ENCODE measurements at places on chromosomes 6 and 20.

GRCh38 chr6:154482858-154483257 is 27.6 kb downstream of the CNKSR3 start:
- no peak for DNase-seq

DNA sequence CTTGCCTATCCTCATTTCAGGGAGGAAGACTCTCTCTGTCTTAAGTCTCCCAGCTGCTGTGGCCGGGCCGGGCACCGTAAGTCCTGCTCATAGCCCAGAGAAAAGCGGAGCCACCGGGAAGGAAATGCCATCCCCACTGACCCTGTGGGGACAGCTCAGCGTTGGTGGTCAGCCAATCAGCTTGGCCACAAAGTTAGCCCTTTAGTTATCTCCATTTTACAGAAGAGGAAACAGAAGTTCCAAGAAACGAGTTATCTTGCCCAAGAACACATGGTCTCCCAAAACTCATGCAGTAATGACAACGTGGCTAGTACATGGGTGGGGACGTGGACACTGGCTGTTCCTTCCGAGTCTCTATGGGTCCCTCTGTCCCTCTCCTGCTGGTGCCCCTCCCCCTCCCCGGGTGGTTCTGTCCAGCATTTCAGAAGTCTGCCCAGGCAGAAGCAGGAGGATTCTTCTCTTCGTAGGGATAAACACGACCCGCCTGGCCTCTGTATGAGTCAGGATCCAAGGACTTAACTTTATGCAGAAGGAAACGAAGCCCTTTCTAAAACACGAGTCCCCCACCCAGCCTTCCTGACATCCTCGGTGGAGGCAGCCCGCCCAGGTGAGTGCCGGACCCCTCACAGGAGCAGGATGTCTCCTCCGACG is 273.8 kb downstream of the CDH4 start:
- DNase-seq: no peak

DNA sequence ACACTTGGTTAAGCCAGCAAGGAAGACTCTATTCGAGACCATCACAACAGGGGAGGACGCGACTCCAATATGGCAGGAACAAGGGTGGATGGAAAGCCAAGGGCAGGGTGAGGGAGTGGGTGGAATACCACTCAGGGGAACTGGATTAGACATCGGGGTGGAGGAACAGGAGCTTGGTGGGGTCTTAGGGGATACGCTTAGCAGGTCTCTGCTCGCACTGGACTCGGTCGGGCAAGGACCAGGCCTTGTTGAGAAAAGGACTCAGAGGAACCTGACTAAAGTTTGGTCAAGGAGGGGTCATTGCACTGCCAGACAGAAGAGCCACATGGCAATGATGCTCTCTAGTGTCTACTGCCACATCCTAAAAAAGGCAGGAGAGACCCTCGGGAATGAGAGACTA is 10.5 kb downstream of the DUSP22 start:
- DNase-seq: no peak

GRCh38 chr20:4838526-4838925 is 116.8 kb downstream of the PRND start:
- DNase-seq: no peak

- DNase-seq: no peak
Measured at GRCh38 chr20:59746155-59746554, 141.8 kb downstream of the PHACTR3 start.

DNA sequence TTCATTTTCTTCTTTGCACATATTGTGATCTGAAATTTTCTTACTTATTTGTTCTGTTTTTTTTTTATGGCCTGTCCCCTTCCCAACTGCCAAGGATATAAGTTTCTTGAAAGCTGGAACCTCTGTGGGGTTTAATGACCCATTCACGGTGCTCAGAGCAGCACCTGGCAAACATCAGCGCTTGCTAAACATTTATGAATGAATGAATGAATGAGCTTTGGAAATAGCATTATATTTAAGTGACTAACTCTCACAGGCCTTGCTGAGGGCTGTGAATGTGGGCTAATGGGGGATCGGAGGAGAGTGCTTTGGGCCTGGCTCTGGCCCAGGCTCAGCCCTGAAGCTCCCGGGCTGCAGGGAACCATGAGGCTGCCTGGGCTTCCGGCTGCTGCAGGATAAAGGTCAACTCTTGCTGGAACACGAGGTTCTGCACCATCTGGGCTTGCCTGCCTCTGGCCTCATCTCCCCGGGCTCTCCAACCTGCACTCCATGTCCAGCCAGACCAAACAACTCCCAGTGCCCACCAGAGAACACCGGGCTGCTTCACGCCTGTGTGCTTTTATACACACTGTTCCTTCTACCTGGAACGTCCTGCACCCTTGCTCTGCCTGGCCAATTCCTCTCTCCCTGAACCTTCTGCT is 14.6 kb upstream of the ARMC12 start:
- DNase-seq: no peak

Measured in CD4-positive, alpha-beta T cell treated with Interleukin-12 subunit alpha and Interleukin-12 subunit beta, for 1 hour (primary cell).